Fibroblast of gingiva (primary cell): ENCODE measurements at places on chromosomes 2 and 18.

- no peak for DNase-seq
These were observed 90.4 kb upstream of the LYPD1 start for GRCh38 chr2:132760405-132760804.

DNA sequence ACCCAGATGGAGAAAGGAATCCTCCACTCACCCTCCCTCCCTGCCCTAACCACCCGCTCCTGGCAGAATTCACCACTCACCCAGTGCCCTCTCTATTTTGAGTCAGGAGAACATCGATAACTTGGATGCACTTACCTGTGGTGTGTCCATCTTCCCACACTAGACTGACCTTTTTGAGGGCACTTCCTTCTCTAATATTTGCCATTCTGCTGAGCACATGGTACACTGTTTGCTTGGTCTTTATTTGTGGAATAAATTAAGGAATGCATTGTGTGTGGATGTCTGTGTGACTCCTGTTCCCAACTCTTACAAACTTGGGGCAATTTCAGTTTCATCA is 133.7 kb downstream of the ACKR3 start:
- DNase-seq, result no peak

DNA sequence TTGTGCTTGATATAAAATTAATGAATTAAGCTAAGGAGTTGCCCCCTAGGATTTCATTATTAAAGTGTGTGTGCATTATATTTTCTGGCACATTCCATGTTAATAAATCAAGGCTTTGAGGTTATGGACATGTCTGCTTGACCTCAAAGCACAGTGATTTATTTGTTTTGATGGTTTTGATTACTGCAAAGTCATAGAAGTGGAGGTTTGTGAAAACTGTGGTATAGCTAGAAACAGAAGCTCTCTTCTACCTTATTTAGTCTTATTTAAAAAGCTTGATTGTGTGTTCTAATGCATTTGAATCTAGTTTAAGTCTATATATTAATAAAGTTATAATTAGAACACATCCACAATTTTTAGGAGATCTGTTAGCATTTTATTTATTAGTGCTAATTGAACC is 32.2 kb downstream of the DOK6 start:
- DNase-seq, result no peak

DNA sequence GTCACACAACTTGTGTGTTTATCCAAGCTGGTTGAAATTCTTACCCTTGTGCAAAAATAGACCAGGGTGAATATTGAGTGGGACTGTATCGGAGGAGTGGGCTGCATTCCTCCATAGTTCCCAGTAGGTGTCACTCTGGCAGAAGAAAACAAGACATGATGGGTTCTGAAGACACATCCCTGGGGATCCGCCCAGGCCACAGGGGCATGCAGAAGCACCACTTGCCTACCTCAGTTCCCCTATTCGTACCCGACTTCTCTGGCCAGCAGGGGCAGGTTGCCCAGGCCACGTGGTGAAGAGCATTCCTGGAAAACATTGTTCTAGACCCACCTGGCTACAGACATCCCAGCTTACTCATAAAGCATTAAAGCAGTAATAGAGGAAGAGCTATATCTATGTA is 168.2 kb downstream of the FAM210A start:
- DNase-seq, result peak; percentile 25

GRCh38 chr18:11989174-11989573 is 7.9 kb downstream of the IMPA2 start:
- DNase-seq, result no peak

- no peak for DNase-seq
These were observed 68.0 kb downstream of the BOLA3 start for GRCh38 chr2:74079522-74080341.

GRCh38 chr18:25813110-25813509 is 277.3 kb downstream of the SS18 start:
- no peak for DNase-seq

DNA sequence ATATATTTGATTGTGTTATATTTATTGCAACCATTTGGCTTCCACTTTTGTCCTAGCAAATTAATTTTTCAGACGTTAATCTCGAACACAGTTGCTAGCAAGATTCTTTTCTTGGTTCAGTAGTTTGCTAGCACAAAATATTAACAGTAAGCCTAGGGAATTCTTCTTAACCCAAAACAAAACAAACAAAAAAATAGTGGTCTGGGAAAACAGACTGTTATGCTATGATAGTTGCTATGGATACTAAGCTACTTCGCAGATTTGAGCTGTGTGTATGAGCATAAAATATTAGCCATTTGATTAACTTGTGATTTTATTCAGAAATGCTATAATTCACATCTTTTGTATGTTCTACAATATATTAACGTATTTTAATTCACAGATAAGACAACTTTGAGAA is 541.5 kb upstream of the NETO1 start:
- peak; percentile 4 for DNase-seq

GRCh38 chr18:45252474-45252873 is 362.8 kb upstream of the SLC14A2 start:
- DNase-seq, result no peak

DNA sequence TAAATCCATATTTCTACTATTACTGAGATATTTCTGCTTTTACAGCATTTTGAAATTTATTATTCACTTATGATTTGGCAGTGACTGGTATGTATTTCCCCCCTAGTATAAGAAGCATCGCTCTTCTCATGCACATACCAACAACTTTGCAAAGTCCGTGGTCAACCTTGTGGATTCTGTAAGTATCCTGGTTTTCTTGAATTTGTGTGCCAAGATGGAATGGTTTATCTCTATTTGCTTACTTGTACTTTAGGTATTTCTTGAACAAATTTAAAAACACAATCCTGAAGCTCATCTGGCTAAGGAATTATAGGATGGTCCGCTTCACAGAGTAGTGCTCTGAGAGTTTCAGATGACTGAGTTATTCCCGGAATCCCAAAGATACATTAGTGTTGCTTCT is 85.0 kb upstream of the FAM237A start:
- DNase-seq, result no peak

DNA sequence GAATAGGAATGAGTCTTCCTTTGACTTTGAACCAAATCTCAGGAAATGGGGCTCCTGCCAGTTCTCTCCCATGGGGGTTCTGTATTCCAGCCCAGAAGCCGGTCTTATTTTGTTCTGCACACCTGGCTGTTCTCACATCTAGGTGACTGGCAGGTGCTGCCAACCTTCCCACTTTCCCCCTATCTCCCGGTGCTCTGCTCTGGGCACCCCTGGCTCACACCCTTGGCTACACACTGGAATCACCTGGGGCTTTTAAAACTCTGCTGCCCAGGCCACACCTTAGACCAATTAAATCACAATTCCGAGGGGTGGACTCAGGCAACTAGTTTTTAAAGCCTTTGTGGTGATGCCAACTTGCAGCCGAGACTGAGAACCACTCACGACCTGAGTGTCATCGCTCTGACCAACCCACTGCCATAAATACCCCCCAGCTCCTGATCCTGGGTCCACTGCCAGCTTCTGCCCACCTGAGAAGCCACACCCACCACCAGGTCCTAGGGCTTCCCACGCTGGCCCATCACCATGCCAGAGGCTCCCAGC is 69.2 kb downstream of the KCNF1 start:
- no peak for DNase-seq

DNA sequence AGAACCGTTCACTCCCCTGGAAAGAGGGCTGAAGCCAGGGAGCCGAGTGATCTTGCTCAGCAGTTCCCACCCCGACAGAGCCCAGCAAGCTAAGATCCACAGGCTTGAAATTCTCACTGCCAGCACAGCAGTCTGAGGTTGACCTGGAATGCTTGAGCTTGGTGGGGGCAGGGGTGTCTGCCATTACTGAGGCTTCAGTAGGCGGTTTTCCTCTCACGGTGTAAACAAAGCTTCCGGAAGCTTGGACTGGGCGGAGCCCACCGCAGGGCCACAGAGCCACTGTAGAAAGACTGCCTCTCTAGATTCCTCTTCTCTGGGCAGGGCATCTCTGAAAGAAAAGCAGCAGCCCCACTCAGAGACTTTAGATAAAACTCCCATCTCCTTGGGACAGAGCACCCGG is 180.8 kb downstream of the WDR7 start:
- no peak for DNase-seq

DNA sequence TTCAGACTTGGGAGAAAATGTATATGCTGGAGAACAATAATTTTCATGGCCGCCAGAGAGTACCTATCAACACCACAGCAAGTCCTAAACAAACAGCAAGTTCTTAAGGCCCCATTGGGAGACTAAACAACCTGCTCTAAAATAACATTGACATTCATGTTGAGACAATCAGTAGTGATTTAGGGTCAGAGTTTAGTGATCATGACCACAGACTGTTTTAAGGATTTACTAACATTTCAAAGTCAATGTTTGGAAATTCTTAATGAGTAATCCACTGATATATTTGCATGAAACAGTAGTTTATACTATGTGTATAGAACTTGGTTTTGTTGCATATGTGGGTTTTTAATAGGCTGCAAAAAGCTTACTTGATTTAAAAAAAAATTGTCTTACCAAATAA is 34.7 kb downstream of the RASGRP3 start:
- no peak for DNase-seq

GRCh38 chr2:224401641-224402342 is at the start of gene FAM124B:
Gene FAM124B (minus strand): TSS chr2:224402107. CDS start chr2:224401768, 339 bp downstream.
- no peak for DNase-seq

- DNase-seq, result no peak
These were observed 80.8 kb upstream of the AGAP1 start for GRCh38 chr2:235413064-235413463.

- DNase-seq, result no peak
These were observed 77.4 kb downstream of the CUL3 start for GRCh38 chr2:224507789-224508188.

GRCh38 chr18:76554547-76555222 is 59.6 kb upstream of the ZNF516 start:
- DNase-seq, result no peak

DNA sequence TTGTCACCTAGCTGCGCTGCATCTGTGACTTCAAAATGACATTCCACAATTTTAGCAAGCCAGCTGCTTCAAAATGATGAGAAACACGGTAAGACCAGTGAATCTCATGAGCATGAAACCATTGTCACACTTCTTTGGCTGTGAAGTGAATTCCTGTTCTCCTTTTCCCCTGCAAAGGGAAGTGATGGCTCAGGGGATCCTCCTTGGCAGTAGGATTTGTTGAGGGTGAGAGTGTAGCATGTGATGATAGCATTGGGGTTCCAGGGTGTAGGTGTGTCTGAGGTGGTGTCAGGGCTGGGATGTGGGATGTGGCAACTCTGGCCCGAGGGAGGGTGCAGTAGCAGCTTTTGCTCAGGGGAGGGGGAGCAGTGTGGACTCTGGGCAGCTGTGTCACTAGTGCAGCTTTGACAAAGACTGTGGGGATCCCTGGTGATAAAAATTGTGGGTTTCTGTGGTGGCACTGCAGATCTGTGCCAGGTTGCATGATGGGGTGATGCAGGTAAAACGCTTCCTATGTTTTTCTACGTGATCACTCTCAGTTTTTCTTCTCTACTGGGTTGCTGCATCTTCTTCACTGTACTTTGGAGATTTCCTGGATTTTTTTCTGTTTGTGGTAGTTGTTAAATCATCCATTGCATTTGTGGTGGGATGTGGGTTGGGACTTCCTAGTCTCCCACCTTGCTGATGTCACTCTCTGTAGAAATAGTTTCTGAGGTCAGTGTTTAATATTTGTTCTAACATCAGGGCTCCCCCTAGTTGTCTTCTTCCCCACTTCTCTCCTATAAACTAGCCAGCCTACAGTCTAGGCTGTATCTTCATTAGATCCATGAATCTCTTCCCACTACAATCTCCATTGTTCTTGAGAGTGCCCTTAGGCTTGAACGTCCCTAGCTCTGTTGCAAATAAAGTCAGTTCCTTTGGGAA is 107.0 kb downstream of the ACTR3 start:
- DNase-seq, result no peak

DNA sequence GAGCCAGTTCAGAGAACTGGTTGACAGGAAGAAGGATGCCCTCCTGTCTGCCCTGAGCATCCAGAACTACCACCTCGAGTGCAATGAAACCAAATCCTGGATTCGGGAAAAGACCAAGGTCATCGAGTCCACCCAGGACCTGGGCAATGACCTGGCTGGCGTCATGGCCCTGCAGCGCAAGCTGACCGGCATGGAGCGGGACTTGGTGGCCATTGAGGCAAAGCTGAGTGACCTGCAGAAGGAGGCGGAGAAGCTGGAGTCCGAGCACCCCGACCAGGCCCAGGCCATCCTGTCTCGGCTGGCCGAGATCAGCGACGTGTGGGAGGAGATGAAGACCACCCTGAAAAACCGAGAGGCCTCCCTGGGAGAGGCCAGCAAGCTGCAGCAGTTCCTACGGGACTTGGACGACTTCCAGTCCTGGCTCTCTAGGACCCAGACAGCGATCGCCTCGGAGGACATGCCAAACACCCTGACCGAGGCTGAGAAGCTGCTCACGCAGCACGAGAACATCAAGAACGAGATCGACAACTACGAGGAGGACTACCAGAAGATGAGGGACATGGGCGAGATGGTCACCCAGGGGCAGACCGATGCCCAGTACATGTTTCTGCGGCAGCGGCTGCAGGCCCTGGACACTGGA is 92.5 kb upstream of the EML6 start:
- no peak for DNase-seq

GRCh38 chr2:85475799-85476490 is 57.4 kb downstream of the SH2D6 start:
- DNase-seq, result no peak

- no peak for DNase-seq
These were observed 215.9 kb downstream of the TMEM247 start for GRCh38 chr2:46695283-46695682.

GRCh38 chr2:182372661-182373060 is 54.2 kb downstream of the PDE1A start:
- peak; percentile 79 for DNase-seq

DNA sequence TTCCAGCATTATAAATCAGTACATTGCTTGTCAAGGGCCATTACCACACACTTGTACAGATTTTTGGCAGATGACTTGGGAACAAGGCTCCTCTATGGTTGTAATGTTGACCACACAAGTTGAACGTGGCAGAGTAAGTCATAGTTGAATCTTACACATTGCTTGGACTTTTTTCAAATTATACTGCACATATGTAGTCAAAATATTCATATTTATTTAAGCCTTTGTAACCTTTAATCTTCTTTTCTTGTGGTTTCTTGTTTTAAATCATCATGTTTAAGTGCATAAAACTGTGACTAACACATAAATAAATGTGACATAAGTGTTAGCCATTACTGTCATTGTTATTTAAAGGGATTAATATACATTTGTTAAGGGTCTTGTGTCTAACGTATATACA is 52.1 kb upstream of the EPB41L5 start:
- peak; percentile 50 for DNase-seq

GRCh38 chr2:45293182-45293581 is 283.9 kb upstream of the SIX2 start:
- DNase-seq, result no peak

GRCh38 chr18:73714466-73714865 is 433.2 kb downstream of the FBXO15 start:
- no peak for DNase-seq
